ENCODE measurements at places on chromosomes 2 and 18.

GRCh38 chr2:158381205-158381604 is 75.3 kb downstream of the CCDC148 start:
- no peak for DNase-seq

GRCh38 chr18:76679945-76680344 is 142.4 kb upstream of the ZNF236 start:
- no peak for DNase-seq

GRCh38 chr18:43665105-43665788 is 388.0 kb upstream of the SYT4 start:
- no peak for DNase-seq

DNA sequence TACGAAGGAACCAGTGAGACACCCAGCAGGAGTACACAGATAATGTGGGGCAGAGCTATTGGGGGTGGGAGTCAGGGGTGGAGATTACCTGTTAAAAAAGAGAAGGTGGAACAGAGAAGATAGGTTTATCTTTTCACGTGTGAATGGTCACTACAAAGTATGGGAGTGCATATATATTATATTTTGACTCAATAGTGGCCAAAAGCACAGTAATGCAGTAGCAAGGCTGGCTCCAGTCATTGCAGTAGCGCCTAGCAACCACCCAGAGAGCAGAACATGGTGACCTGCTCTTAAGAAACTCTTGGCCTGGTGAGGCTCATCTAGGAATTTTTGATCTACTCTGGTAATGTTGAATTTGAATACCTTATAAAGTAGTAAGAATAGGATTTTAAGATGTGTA is 1.0 kb downstream of the IMPACT start:
- no peak for DNase-seq

- DNase-seq: no peak
Measured at GRCh38 chr2:136363900-136364299, 246.0 kb upstream of the CXCR4 start.

DNA sequence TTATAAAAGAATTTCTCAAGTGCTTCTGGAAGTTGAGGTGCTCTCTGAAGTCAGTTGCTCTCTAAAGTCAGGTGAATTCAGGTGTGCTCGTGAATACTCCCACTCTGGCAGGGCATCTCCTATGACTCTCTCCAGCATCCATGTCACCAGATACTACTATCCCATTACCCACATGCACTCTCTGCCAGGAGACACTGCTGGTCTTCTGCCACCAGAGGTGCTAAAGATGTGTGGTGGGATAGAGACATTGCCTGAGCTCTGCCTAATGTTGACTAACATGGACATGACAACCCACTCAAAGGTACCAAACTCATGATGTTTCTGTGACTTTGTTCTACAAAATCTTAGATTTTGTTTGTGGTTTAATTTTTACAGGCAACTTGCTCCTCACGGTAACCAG is 106.4 kb upstream of the HNRNPA3 start:
- DNase-seq: no peak

GRCh38 chr2:142445551-142446072 is 314.8 kb upstream of the LRP1B start:
- no peak for DNase-seq

DNA sequence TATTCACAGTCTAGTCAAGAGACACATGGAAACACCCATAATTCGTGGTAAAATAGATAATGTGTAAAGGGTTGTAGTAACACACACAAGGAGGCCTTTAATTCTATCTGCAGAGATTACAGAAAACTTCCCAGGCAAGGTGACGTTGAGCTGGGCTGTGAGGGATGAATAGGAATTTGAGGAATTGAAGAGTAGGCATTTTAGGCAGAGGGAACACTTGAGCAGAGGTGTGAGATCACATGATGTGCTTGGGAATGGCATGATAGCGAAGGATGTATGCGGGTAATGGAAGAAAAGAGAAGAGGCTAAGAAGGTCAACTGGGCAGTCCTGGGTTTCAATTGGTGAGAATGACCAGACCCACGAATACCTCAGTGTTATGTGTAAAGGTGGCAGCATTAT is 20.2 kb downstream of the DRC1 start:
- no peak for DNase-seq

- DNase-seq: no peak
Measured at GRCh38 chr2:108189316-108189715, 50.5 kb upstream of the SULT1C3 start.

DNA sequence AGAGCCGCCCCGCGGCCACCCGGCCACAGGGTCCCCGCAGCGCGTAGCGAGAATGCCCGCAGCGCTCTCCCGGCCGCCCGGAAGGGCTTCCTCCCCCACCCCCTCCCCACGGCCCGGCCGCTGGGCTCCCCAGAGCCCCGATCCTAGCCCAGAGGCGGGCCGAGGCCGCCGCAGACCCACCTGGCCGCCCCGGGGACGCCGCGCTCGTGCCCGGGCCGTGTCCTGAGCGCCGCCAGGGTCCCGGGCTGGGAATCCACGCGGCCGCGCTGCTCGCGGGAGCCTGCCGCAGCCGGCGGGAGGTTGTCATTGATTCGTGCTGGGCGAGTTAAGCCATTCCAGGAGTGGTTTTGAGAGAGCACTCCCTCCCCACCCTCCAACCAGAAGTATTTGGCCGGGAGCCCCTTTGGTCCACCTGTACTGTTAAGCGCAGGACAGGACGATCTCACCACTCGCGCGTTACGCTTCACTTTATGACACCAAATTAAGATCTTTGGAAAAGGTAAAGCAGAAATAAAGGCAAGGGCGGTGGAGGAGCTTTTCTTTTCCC is 206.4 kb upstream of the SMAD2 start:
- DNase-seq: no peak

- DNase-seq: no peak
Measured at GRCh38 chr2:63488118-63488713, 100.1 kb downstream of the WDPCP start.

- no peak for DNase-seq
Measured at GRCh38 chr18:9946831-9947230, 33.0 kb downstream of the VAPA start.

GRCh38 chr2:47558116-47558767 is 155.3 kb downstream of the MSH2 start:
- no peak for DNase-seq

DNA sequence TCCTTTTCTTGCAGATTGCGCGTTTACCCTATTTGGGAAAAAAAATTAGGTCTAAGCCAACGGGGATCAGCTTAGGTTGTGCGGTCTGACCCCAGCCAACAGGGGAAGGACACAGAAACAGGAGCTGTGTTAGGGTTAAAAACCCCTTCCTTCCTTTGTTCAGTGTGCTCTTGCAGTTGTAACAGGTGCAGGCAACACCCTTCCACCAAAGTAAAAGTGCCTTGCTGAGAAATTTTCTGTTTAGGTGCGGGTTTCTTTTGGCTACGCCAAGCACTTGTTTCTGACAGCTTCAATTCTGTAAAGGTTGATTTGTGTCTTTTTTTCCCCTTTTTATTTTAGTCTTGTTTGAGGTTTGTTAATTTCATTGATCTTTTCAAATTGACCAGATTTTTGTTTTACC is 92.5 kb downstream of the PTPN4 start:
- no peak for DNase-seq

DNA sequence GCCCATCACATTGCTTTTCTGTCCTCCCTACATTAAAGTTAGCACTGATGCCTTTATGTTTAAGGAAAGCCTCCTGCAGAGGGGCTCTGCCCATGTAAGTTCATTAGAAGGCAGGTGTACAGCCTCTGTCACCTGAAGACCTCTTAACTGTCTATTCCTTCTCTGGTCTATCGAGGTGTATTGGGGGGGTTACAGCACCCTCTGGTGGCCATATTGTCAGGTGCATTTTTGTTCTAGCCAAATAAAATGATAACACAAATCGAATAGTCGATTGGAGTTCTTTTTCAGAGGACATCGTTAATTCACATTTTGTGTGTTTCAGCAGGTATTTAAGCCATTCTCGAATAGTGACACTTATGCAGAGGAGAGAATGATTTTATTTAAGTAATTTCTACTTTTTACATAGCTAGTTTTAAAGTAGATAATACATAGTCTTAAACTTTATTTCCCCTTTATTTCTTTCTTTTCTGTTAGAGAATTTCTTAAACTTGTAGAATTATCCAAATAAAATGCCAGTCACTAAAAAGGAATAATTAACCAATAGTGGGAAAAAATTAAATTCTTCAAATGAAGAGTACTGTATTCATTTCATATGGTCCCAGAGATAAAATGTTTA is 136.8 kb downstream of the NEDD4L start:
- peak; percentile 17 for DNase-seq

- no peak for DNase-seq
Measured at GRCh38 chr18:58105888-58106260, 61.8 kb downstream of the NEDD4L start.

DNA sequence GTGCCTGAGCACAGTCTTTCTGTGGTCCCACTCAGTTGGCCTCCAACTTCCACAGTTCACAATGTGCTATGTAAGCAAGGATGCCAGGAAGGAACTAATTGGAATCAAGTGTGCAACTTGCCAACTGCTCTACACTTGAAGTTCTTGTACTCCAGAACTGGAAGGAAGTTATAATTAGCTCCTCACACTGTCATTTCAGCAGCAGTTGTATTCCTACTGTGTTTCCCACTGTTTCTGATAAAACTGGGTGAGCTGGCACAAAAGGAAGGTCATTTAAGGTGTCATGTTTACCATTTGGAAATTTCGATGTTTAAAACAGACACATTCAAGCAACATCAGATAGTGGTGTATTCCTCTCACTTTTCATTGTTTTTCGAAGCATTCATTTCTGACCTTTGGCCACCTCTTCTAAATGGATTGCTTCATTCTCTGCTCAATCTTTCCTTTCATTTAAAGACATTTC is 84.2 kb downstream of the ANTXR1 start:
- DNase-seq: no peak

DNA sequence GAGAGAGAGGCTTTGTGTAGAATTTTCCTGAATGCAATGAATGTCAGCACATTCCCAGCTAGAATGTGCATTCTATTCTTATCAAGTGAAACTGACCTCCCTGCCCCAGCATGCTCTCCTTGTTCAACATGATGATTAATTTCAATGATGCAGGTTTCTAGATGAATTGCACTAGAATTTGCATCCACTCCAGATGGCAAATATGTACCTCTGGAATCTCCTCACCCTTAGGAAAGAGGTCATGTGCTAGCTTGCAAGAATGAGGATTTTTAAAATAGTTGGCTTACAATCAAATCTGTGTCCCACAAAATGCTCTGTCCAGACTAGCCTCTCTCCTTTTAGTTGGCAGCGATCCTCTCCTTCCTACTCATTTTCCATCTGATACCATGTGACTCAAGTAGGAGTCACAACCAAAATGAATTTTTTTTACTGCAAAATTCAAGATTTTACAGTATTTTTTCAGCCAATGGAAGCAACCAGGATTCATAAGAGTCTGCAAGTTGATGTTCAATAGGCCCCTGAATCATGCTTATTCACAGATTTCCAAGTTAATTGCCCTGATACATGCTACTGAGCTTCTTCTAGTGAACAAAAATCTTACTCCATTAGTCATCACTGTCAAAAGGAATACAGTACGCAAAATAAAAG is 21.0 kb upstream of the STAT4 start:
- DNase-seq: no peak

- no peak for DNase-seq
Measured at GRCh38 chr2:176280867-176281658, 11.8 kb downstream of the MTX2 start.

DNA sequence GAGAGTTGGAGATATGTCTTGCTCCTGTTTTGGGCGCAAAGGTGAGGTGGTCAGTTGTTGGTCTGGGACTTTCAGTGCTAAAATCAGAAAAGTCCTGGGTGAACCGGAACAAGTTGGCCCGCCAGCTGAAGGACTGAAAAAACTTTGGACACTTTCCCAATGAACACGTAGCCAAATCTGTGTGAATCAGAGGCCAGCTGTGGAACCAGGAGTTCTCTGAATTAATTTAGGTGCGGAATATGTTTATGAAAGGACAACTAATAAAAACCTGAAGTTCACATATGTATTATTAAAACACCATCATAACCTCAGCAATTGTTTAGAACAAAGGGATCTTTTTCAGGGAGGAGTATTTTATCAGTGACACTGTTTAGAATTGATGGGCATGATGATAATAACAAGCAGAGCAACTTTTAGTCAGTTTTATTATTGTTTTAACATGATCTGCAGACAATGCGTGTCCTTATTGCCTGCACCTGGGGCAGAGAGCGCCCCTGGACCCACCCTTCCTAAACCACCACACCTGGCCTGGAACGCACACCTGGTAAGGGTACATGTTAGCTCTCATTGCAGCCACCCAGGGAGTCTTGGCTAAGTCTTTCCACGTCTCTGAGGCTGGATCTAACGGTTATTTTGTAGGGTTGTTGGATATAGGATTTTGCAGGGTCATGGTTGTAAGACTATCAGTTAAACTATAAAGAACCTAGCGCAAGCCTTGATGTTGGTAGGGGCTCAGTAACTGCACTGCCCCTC is 9.9 kb upstream of the ODC1 start:
- no peak for DNase-seq

- no peak for DNase-seq
Measured at GRCh38 chr2:21438949-21439348, 315.2 kb downstream of the TDRD15 start.

- no peak for DNase-seq
Measured at GRCh38 chr18:30387401-30387800, 655.1 kb downstream of the DSC3 start.

Data from activated T-helper 1 cell treated with anti-CD3 and anti-CD28 coated beads, Interleukin-2, amount 50 U/mL, for 16 hours (primary cell).